EH (cell line): ENCODE measurements at places on chromosomes 12 and 14.

DNA sequence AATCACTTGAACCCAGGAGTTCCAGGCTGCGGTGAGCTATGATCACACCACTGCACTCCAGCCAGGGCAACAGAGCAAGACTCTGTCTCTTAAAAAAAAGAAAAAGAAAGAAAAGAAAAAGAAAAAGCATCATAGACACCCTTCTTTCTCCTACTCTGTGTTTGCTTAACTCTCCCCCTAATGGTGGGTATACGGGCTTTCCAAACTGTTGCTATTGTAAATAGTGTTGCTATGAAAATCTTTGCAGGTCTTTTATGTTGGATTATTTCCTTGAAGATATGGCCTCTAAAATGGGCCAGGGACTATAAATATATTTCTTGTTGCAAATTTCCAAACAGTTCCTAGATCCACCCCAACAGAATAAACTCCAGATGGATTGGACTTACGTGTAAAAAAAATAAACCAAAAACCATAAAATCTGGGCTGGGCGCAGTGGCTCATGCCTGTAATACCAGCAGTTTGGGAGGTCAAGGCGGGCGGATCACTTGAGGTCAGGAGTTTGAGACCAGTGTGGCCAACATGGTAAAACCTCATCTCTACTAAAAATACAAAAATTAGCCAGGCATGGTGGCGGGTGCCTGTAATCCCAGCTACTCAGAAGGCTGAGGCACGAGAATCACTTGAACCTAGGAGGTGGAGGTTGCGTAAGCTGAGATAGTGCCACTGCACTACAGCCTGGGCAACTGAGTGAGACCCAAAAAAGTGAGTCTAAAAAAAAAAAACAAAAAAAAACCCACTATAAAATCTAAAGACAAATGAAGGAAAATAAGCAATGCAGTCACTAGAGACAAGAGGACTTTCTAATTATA lies 25.9 kb downstream of the NFKBIA start:
- DNase-seq: peak; percentile 90

DNA sequence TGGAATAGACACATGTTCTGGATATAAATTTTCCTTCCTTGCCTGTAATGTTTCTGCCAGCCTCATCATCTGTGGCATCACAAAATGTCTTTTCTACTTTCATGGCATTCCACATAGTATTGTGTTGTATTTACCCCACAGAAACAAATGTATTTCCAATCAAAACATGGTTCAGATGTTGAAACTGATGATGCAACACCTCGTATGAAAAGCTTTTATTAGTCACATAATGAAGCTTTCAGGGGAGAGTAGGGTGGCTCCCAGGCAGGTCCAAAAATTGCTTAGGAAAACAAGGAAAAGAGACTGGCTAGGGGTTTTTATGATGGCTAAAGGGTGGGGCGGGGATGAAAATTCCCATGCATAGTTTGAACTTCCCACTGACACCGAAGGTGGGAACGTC lies 29.1 kb upstream of the ZNF641 start:
- no peak for DNase-seq

GRCh38 chr12:41013881-41014642 lies 174.1 kb upstream of the PDZRN4 start:
- no peak for DNase-seq

GRCh38 chr12:115419145-115419646 lies 735.2 kb upstream of the TBX3 start:
- DNase-seq: no peak

DNA sequence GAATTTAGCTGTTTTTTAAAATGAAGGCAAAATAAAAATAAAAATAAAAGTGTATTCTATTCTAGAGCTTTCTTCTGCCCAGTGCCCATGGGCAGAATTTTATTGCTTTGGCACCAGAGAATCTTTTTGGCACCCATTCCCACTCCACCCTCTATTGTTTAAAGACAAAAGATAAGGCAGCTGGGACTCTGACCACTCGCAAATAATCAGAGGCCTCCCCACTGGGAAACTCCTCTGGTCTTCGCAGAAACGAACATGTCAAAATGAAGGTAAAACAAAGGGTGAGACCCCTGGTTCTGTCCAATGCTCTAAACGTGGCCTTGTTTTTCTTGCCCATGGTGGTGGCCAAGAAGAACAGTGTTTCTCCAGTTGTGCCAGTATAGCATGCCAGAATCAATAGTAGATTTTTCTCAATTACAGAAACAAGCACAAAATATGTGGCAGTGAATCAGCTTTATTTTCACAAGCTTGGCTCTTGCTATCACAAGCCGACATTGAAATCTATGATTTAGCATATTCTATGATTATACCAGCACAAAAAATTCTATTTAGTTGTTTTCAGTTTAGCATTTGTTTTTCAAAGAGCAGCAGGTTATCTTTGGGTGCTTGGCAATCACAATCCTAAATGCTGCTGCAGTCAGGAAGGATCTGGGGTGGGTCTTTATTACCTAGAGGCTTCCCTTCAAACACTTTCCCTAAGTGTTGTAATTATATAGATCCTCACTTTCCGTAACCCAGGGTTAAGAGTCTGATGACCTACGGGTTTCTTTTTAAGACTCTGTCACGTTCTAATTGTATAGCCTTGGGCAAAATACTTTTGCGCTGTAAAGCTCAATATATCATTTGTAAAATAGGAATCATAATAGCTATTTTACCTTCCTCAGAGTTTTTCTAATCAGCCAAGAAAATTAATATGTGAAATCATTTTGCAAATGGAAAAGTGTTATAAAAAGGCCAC lies 50.5 kb downstream of the KITLG start:
- DNase-seq: no peak
